ENCODE measurements at places on chromosomes 1 and 21.

DNA sequence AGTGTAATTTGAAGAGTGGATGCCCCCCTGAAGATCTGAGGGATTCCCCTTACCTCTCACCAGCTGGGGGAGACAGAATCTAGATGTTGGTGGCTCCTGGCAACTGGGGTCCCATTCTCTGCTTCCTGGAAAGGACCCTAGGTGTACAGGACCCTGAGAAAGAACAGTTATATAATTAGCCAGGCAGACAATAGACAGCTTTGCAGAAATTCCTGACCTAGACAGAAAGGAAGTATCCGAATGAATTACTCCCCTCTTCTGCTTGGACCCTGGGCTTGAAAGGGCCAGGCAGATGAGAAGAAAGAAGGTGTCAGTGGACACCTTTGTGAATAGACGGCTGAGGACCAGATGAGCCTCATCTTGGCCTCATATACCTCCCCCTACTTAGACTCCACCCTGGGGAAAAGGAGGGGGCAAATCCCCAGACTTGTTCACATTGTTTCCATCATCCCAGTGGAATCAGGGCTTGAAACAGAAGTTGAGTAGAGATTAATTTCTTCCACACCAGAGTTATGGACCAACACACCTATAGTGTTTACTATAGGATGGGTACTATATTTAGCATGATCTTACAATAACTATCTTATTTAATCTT is 1.8 kb upstream of the IQGAP3 start:
- DNase-seq, result no peak

DNA sequence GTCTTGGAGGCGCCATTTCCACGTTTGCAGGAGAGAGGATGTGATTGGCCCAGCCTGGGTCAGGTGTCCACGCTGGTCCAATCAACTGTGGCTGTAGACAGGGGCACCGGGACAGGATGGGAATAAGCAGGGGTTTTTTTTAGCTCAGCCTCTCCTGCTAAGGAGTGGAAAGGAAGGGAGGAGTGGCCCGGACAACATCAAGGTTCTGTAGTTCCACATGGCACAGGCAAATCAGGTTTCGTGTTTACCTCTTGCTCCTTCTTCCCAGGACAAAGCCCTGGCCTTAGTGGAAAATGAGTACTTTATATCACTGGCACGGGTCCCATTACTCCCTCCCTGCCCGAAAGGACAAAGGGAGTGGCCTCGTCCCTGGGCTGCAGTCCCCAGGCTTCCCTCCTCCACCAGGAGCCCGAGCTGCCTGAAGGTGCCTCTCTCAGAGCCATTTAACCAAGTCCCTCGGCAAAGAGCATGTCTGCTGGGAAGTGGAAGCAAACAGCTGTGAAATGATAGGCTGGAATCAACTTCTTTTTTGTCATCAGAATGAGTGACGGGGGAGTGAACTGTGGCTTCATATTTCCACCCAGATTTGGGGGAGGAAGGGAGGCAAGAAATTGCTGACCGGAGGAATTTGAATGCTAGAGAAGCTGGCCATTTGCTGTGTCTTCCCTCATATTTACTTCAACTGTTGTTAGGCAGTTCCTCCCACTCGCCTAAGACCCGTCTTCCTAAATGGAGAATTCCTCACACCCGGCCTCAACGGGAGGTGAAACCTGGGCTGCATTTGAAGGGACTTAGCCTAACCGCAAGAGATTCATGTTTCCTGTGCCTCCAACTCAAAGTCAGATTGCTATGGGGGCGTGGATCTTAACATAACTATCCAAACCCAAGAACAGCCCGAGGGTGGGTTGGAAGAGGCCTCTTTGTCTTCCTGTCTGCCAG is 84.9 kb upstream of the SLC44A3 start:
- no peak for DNase-seq

GRCh38 chr1:245489838-245490237 is 335.1 kb downstream of the KIF26B start:
- no peak for DNase-seq

- no peak for DNase-seq
These were observed 5.7 kb downstream of the MARK1 start for GRCh38 chr1:220533504-220534109.

DNA sequence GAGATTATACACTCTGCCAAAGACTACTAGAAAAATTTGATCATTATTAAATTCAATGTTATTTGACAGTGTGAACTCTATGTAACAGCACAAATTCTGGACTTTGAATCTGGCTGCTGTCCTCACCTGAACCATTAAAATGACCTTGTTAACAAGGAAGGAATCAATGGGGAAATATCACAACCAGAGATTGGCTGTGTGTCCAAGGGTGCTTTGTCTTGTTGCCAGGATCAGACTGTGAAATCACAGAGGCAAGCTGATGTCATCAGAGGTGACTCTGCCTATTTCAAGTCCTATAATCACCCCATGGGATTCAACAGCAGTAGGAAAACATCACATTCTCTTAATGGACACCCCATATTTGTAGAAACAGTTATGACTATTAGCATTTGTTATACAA is 46.8 kb downstream of the ADAMTS5 start:
- no peak for DNase-seq

DNA sequence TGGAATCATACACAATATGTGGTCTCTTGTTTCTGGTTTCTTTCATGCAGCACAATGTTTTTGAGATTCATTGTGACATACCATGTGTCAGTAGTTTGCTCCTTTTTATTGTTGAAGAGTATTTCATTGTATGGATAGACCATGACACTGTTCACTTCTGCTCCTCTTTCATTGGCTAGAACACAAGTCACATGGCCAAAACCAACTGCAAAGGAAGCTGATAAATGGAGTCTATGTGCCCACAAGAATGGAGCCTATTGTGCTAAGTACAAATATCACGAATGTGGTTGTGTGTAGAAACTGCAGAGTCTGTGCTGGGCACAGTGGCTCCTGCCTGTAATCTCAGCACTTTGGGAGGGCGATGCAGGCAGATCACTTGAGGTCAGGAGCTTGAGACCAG is 28.6 kb upstream of the FNBP1L start:
- DNase-seq, result no peak

- no peak for DNase-seq
These were observed 53.5 kb upstream of the BACH1 start for GRCh38 chr21:29245104-29245643.

All from T-helper 9 cell (primary cell).